CD4-positive, alpha-beta T cell treated with Interleukin-4 for 4 hours (primary cell): ENCODE measurements at places on chromosomes 4 and X.
A peak's percentile ranks its signal among the peaks of the same experiment; 100 is the strongest.

- no peak for DNase-seq
These were observed at the start of gene MAGEB4 for GRCh38 chrX:30241724-30242415. Gene MAGEB4 (plus strand): TSS chrX:30242000. CDS start chrX:30242136, 136 bp downstream.

- no peak for DNase-seq
These were observed 4.4 kb downstream of the RGS12 start for GRCh38 chr4:3297066-3297859.

DNA sequence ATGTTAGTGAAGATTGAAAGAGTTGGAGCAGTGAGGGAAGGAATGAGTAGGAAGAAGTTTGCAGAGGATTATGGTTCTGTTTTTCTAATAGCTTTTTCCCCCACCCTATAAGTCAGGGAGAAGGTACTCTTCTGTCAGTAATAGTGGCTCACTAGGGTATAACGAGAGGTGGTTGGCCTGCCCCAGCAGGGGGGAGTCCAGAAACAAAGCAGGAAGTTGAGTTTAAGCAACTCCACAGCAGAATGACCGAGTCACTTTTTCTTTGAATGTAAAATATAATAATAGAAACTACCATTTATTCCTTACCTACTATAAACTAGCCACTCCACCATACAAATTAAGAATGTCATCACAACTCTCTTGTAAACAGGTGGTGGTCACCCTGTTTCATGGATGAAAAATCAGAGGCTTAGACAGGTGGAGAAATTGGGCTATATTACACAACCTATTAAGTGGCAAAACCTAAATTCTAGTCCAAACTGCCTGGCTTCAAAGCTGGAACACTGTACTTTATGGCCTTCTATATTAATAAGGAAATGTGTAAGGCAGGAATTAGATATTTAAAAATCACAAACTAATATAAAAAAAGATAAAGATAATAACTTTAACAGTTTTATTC is 21.9 kb downstream of the AP1AR start:
- DNase-seq, result no peak

DNA sequence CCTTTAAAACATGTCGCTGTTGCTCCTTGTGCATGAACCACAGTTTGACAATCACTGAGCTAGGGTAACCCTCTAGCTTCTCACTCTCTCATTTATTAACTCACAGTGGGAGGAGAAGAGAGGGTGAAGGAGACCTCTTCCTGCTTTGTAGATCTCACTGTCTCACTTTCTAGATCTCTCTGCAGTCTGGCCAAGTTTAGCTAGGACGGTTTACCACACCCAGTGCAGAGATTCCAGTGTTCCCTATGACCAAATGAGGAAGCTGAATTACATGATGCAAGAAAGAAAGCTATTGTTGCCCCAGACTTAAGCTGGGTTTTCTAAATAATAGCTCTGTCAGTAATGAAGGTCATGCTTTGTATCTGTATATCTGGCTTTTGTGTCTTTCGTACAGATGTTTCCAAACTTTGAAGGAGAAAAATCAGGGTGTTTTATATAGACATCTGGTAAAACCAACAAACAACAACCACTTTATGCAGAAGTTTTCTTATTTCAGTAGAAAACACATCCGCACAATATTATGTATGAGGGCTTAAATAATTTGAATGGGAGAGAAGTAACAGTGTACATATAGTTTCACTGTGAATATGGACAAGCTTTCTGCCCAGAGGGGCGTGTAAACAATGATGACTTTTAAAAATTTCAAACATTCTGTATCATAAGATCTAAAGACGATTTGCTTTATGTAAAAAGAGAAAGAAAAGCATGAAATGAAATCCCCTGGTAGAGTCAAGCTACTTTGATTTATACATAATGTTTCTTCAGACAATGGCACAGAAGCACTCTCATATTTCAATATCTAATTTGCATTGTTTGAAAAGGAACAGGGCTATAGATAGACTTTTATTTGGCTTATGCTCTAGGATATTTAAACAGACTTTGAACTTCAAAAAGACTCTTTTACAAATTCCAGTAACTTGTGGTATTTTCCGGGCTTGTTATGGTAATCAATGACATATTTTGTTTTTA is 582.3 kb downstream of the FSTL5 start:
- DNase-seq, result no peak

- DNase-seq, result no peak
These were observed 9.3 kb downstream of the MSMO1 start for GRCh38 chr4:165336743-165337142.

- no peak for DNase-seq
These were observed 351.9 kb upstream of the FTHL17 start for GRCh38 chrX:31423609-31424189.

- peak; percentile 48 for DNase-seq
These were observed 3.4 kb upstream of the GK start for GRCh38 chrX:30649859-30650258.

GRCh38 chr4:110096405-110096804 is 102.0 kb downstream of the ELOVL6 start:
- DNase-seq, result no peak

DNA sequence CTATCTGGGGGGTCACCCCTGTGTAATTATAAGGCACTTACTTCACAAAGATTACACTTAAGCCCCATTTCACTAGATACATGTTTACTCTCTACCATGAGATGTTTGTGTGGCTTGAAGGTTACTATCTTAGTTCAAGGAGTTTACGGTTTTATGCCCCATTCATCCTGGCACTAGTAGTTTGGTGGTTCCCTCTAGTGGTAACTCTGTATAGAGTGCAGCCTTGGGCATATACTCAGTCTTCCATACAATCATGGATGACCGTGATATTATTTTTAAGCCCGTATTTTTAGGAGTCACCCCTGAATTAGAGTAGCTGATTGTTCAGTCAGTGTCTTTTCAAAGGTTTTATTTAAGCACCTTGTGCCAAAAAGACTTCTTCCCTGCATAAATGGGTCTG is 109.9 kb upstream of the FAM47C start:
- DNase-seq, result no peak
